ENCODE measurements at places on chromosomes 16 and 17.
A peak's percentile ranks its signal among the peaks of the same experiment; 100 is the strongest.

DNA sequence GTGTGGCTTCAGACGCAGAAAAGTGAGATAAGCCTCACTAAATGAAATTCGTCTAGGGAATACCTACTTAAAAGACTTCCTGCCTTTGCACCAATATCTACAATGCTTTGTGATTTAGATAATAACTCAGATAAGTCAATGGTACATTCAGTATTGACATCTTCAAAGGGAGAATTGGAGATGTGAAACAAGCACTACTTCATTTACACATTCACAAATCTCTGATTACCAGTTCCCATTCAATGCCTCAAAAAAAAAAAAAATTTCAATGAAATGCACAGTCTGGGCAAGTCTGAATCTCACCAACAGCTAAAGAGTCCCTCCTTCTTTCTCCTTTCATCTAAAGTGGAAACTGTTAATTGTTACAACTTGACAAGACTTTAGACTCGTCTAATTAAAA, 3.7 kb downstream of the PHF12 start:
- DNase-seq = no peak

- no peak for DNase-seq
Measured at GRCh38 chr17:68179926-68180285, 67.9 kb upstream of the AMZ2 start.

DNA sequence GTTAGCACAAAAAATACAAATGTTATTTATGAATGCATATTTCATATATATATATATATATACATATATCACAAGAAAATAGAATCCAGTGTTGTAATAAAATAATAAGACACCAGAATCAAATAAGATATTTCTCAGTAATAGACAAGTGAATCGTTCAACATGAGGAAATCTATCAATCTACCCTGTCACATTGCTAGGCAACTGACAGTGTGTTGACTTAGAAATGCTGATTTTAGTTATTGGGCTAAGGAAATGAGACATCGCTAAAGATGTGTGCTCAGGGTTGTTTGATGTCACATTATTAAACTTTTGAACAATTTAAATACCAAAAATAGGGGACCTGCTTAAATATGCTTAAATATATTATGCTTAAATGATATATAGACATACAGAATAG, 49.9 kb upstream of the DNAH9 start:
- DNase-seq = no peak

GRCh38 chr16:56320056-56320455, 105.3 kb downstream of the AMFR start:
- peak; percentile 86 for DNase-seq

Data from osteoblast (primary cell).